ENCODE measurements at places on chromosomes 3 and 15.

- no peak for DNase-seq
These were observed 43.0 kb upstream of the FGF7 start for GRCh38 chr15:49379996-49380395.

GRCh38 chr3:131846296-131846924, 188.4 kb downstream of the CPNE4 start:
- no peak for DNase-seq

GRCh38 chr15:88021601-88022000, 234.9 kb downstream of the NTRK3 start:
- DNase-seq: no peak

GRCh38 chr15:85367741-85368140, 12.7 kb upstream of the AKAP13 start:
- DNase-seq: no peak

- DNase-seq: no peak
These were observed 99.7 kb downstream of the CEMIP start for GRCh38 chr15:80878867-80879250.

GRCh38 chr3:95312650-95313049, 1249.8 kb downstream of the NSUN3 start:
- DNase-seq: no peak

DNA sequence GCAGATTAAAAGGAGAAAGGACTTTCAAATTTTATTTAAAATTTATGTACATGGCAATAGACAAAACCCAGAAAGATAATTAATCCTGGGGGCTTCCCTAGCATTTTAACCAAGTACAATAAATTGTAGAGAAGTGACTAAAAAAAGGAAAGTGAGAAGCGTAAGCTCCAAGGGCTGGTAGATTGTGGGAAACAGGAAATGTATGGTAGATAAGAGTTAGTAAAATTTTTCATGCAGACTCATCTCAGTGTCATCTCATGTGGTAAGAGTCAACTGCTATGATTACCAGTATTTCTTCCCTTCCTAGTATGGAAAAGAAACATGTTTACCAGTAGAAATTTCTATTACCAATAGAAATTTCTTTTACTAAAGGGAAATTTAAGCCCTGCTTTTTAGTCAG, 464.3 kb upstream of the AGTR1 start:
- DNase-seq: no peak

GRCh38 chr3:124592658-124593441, 137.4 kb upstream of the UMPS start:
- peak; percentile 35 for DNase-seq

DNA sequence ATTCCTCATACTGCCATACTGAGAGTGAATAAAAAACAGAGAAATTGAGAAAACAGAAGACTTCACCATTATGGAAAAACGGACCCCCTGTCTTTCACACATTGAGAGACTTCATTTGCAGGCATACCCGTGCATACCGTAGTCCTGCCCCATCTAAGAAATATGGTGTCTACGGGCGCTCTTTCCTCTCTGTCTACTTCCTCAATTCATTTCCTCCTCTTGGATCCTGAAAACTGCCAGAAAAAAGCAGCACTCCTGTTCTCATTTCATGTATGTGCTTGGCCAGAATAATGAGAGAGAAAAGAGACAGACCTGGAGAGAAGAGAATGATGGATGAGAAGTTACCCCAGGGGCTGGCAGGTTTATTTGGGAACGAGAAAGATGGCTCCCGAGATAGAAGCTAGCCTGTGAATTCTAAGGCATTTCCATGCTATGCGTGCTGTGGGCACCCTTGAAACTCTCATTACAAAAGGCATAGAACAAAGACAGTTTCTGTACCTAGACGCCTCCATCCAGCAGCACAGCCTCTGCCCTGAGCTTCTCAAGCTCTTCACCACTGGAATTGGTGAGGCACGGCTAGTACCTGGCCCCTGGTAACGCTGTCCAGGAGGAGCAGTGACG, 62.5 kb upstream of the EPHB3 start:
- no peak for DNase-seq

- no peak for DNase-seq
These were observed 289.2 kb upstream of the CHRM5 start for GRCh38 chr15:33679061-33679460.

- DNase-seq: no peak
These were observed 374.7 kb downstream of the VPS13C start for GRCh38 chr15:61685534-61685933.

- DNase-seq: no peak
These were observed 8.8 kb upstream of the LRCH3 start for GRCh38 chr3:197782230-197782629.

DNA sequence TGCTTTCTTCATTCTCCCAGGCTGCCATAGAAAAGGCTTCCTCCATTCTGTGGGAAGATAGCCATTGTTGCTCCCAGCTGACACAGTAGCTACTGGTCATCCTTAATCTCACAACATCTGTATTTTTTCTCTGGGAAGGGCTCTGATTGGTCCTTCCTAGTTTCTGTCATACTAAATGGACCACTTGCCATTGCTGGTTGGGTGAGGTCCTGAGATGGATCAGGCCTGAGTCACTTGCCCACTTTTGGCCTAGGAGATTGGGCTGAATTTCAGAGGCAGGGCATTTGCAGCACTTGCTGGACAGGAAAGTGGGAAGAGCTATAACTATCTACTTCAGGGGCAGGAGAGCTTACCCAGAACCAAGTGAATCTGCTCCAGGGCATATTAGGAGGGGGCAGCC, 106.5 kb upstream of the PROK2 start:
- no peak for DNase-seq

DNA sequence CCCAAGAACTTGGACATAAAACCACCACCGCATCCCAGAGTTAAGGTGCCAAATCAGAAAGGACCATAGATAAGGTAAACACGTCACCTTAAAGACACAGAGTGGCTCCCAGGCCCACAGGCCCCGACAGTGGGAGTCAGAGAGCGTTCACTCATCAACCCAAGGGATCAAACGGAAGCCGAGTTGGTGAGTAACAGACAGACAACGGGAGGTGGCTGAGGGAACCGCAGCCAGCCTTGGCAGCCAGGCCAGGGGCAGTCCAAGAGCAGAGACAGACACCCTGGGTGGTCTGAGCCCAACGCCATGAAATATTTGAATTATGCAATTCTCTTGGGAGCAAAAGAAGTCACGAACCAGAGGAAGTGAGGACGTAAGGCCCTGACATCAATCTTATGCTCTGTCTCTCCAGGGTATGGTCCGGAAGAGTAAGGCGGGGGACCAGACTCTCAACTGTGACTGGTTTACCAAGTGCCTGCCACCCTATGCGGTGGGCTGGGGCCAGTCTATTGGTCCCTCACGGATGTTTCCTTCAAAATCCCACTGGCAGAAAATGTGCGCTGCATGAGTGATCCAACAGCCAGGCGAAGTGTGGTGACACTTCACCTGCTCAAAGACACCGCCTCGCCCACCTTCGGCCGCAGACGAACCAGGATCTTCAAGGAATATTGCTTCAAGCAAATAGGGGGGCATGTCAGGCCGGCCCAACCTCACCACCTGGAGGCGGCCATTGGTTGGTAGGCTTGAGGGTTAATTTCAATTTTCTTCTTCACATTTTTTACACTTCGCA, 34.3 kb downstream of the TMEM44 start:
- DNase-seq: no peak

DNA sequence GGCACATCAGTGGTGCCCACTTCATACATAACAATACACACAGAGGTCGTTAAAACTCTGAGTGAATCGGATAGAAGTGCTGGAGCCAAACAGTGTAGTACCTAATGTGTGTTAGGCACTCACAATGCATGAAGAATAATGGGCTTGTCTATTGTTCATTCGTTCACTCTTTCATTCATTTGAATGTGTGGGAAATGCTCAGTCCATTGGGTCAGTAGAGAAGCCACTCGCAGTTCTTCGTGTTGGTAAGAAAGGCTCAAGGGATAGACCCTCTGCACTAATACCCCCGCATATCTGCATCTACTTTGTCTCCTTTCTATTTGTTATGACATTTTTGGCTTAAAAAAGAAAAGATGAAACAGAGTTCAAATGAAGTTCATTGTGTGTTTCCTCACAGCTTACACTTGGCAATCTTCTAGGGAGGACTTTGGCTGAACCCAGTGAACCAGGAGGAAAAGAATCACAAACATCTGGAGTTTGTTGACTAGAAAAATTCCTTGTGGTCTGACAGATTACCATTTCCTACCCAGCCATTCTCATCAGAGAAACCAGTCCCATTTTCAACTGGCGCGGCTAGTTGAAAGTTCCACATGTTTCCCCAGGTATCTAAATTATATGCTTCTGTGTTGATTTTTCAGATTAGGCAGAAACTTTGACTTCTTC, 32.8 kb upstream of the MFSD1 start:
- DNase-seq: peak; percentile 52

DNA sequence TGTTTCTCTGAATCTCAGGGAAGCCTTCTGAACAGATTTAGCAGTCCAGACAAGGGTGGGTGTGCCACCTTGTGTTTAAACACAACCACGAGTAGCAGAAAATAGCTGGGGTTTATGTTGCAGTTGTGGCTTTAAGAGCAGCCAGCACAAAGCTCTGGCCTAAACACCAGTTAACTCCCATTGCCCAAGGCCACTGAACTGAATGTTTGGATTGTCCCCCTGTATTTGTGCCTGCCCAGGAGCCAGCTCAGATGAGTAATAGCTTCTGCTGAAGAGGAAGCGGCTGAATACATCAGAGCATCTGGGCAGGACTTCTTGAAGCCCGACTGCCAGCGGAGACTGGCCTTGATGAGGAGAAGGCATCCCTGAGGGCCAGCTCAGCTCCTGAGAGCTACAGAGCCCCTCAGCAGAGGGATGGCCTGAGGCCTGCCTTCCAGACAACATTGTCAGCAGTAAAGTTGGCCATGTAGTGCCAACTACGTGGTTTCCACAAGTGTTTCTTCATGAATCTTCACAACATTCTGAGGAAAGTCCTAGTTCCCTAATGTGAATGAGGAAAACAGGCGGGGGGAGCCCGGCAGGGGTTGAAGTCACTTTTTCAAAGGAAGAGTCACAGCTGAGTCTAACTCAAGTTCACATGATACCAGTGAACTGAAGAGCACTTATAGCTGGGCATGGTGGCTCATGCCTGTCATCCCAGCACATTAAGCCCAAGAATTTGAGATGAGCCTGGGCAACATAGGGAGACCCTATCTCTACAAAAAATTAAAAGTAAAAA, 65.8 kb upstream of the ZBTB38 start:
- DNase-seq: no peak

DNA sequence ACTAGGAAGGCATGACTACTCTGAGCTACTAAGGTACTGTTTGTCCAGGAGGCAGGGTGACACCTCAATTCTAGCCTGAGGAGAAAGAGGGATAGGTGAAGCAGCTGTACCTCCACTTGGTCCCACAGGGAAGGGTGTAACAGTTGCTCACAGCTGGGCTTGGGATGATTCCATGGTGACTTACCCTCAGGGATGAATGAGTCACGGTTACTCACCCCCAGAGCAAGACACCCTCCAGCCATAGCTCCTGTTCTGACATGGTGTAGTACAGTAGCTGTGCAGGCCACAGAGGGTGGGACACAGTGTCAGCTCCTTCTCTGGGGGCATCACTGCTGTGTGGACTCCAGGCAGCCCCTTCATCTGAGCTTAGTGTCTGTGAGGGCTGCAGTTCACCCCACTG, 868.6 kb upstream of the SEMA6D start:
- no peak for DNase-seq

DNA sequence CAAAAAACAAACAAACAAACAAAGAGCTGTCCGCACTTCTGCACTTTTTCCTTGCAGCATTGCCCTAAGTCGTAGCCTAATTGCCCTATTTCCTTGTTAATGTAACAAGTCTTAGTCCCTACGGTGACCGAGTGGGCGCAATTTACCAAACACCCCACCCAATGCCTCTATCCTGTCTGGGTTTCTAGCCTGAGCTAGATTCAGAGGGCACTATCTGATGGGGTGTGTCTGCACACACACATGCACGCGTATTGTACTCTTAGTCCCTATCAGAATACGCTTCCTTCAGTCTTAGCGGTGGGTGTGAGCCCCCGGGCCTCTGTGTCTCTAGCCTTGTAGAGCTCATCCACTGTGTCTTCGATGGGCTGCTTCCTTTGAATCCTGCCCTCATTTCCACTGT, 125.9 kb upstream of the DLG1 start:
- DNase-seq: no peak

- no peak for DNase-seq
These were observed 76.0 kb upstream of the FAN1 start for GRCh38 chr15:30827625-30828303.

DNA sequence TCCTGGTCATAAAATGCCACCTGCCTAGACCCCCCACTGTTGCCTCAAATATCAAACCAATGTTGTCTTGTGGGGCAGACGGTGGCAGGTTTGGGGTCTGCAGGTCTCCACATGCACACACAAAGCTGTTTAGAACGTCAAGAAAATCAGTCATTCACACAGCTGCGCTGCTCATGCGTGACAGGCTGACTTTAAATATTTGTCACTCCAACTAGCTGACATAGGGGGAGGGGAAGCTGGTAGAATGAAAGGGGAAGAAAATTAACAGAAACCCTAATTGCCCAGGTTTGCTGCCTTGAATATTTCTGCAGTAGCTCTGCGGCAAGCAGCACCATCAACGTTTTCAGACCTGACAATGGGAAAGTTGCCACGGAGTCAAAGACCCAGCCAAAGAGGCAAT, 201.8 kb downstream of the ABHD5 start:
- peak; percentile 18 for DNase-seq

GRCh38 chr15:89144491-89144890, 56.2 kb downstream of the ABHD2 start:
- DNase-seq: no peak

- DNase-seq: peak; percentile 65
These were observed at the start of gene ROBO2 for GRCh38 chr3:77039606-77040171. Gene ROBO2, plus strand, starts transcription at chr3:77040099. Its CDS starts 687 bp downstream, at chr3:77040786.

DNA sequence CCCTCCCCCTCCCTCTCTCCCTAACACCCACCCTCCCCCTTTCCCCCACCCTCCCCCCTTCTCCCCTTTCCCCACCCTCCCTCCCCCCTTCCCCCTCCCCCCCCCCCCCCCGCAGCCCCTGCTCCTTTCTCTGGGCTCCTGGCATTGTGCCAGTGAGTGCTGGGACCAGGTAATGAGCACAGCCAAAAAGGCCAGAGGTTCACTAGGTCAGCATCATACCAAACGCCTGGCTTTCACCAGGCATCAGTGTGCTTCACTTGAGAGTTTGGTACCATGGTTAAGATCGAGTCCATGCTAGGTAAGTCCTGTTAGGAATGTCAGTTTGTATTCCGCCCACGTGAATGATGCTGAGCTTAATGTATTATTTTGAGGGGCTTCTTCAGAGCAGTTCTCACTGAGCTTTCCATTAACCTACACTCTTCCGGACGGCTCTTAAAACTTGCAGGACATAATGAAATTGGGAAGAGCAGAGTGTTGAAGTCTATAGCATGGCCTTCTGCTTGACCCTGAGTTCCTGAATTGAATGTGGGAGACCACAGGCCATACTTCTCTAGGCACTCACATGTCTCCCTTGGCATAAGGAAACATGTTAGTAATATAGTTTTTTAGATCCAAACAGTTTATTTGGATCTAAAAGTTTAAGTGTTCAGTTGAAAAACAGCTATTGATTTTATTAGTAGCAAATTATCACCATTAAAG, 45.6 kb downstream of the SENP2 start:
- DNase-seq: no peak
